ENCODE measurements at places on chromosomes 5 and 9.
A peak's percentile ranks its signal among the peaks of the same experiment; 100 is the strongest.

DNA sequence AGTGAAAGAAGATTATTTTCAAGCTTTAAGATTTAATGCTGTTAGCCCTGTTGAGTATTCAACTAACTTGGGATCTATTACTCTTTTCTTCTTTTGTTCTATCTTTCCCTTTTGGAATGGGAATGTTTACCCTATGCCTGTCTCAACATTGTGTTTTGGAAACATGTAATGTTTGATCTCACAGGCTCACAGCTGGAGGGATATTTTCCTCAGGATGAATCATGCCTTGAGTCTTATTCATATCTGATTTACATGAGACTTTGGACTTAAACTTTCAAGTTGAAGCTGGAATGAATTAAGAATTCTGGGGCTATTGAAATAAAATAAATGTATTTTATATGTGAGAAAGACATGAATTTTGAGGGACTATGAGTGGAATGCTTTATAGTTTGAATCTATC is 607.8 kb upstream of the PTGER4 start:
- no peak for DNase-seq

DNA sequence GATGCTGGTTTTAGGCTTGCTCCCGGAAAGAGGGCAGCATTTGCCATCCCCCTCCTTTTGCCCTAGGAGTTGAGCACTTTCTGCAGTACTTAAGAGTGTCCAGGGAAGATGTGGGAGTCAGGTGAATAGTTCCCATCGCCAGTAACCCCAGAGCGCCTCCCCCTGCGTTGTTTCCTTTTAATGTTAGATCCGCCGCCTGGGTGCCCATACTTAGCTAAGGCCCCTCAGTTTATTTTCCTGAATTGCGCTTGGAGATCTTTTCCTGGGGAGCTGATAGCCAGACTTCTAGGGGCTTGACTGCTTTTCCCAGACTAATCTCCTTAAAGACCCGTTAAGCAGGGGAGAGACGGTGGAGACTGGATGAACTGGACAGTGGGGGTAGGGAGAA is 377 bp upstream of the PCDHAC2 start:
- DNase-seq, result no peak

DNA sequence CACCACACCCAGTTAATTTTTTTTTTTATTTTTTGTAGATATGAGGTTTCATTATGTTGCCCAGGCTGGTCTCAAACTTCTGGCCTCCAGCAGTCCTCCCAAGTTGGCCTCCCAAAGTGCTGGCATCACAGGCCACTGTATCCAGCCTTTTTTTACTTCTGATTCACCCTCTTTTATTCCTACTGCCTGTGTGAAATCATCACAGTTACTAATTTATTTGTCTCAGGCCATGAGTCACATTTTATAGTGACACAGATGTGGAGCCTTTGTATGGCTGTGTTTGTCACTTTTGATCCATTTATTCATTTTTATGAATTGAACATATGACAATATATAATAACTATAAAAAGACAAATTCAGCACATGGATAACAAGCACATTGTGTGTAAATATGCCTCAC is 67.1 kb upstream of the SNX2 start:
- DNase-seq, result no peak

DNA sequence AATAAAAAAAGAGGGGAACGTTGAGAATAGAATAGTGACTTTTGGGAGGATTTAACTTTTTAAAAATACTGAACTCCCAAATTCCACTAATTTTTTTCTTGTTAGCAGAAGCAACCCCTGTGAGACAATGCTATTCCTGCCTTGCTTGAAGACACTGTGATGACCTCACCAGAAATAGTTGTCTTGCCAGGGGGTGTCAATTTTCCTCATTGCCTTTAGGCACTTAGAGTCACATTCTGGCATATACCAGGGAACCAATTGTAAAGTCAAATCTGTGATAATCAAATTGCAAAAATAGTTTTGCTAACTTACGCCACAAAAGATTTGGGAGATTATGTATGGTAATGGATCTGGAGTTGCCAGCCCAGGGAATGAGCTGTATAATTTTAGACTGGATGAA is 42.8 kb upstream of the RPS23 start:
- DNase-seq, result no peak

DNA sequence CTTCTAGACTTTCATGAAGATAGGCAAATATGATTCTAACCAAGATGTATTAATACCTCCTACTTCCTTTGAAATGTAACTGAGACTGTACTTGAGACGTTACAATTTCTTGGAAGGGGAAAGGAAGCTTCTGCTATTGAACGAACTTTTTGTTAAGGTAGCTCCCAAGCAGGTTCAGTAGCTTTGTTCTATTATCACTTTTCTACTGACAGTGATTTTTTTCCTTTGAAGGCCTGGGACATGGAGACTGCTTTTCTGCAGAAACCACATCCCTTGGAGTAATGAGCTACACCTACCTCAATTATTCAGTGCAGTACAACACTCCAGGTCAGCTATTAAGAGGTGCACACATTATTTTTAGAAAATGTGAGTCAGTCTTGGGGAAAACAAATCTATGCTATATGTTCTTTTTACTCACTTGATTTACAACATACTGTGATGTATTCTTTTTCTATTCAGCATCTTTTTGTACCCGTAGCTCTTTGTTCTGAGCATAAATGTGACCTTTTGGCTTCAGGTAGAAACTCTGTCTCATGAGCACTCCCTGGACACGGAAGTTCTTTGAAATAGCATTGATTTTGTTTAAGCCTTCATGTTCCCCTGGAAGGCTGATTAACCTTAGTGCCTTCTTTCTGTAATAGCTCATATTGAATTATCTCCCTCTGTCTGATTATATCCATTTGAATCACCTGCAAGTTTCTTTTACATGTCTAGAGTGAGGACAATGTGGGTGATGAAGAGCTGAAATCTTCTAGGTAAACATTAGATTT is 56.5 kb upstream of the CDKN2B start:
- no peak for DNase-seq

- DNase-seq, result peak; percentile 37
Measured at GRCh38 chr9:110918316-110919049, 119.8 kb downstream of the LPAR1 start.

DNA sequence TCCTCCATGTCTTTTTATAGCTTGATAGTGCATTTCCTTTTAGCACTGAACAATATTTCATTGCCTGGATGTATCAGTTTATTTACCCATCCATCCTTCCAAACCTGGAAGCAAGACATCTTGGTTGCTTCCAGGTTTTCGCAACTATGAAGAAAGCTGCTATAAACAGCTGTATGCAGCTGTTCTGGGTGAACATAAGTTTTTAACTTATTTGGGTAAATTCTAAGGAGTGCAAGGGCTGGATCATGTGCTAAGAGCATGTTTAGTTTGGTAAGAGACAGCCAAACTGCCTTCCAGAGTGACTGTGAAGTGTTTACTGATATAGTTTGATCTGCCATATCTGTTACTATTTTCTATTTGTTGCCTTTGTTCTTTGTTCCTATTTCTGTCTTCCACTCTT is 58.5 kb downstream of the CSF2 start:
- no peak for DNase-seq

GRCh38 chr5:63961598-63962161 is 565 bp downstream of the HTR1A start:
- DNase-seq, result no peak

- no peak for DNase-seq
Measured at GRCh38 chr5:143865426-143866025, 53.6 kb downstream of the HMHB1 start.

DNA sequence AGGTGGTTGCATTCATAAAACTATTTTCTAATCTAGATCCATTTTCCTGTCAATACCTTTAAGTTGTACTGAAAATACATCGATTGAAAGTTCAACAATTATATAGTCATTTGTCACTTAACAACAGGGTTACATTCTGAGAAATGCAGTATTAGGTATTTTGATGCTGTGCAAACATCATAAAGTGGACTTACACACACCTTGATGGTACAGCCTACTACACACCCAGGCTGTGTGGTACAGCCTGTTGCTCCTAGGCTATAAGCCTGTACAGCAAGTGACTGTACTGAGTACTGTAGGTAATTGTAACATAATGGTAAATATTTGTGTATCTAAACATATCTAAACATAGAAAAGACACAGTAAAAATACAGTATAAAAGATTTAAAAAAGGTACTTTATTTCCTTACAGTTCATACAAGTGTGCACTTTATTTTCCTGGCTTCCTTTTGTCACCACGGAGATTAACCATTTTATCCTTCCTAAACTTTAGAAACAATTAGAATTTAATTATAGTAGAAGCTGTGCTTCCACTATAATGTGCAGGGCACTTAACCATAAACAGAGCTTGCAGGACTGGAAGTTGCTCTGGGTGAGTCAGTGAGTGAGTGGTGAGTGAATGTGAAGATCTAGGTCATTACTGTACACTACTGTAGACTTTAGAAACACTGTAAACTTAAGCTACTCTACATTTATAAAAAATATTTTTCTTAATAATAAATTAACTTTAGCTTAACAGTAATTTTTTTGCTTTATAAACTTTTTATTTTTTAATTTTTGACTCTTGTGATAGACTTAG is 42.9 kb upstream of the MEF2C start:
- DNase-seq, result no peak

GRCh38 chr9:122370303-122370702 is 521 bp upstream of the PTGS1 start:
- DNase-seq, result peak; percentile 13

DNA sequence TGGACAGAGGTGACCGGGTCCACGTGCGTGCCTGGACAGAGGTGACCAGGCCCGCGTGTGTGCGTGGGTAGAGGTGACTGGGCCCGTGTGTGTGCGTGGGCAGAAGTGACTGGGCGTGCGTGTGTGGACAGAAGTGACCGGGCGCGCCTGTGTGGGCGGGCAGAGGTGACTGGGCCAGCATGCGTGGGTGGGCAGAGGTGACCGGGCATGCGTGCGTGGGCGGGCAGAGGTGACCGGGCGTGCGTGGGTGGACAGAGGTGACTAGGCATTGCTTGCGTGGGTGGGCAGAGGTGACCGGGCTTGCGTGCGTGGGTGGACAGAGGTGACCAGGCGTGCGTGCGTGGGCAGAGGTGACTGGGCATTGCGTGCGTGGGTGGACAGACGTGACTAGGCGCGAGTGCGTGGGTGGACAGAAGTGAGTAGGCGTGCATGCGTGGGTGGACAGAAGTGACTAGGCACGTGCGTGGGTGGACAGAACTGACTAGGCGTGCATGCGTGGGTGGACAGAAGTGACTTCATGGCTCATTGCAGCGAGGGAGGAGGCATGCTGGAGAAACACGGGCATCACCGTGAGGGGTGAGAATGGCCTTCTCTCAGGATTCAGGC is 254.1 kb upstream of the IRX4 start:
- no peak for DNase-seq

DNA sequence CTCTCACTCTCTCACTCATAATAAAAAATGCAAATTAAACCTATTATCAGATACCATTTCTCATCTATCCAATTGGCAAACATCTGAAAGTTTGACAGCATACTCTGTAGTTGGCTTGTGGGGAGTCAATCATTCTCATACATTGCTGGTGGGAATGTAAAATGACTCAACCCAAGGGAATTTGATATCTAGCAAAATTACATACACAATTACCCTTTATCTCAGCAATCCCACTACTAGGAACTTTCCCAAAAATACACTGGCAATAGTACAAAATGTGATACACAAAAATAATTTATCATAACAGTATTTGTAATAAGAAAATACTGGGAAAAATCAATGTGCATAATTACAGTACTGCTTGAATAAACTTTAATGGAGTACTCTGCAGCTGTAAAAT is 731.3 kb downstream of the DTWD2 start:
- DNase-seq, result no peak

- no peak for DNase-seq
Measured at GRCh38 chr5:162703914-162704313, 636.3 kb downstream of the GABRG2 start.

- DNase-seq, result no peak
Measured at GRCh38 chr5:6359555-6360322, 18.6 kb downstream of the MED10 start.

DNA sequence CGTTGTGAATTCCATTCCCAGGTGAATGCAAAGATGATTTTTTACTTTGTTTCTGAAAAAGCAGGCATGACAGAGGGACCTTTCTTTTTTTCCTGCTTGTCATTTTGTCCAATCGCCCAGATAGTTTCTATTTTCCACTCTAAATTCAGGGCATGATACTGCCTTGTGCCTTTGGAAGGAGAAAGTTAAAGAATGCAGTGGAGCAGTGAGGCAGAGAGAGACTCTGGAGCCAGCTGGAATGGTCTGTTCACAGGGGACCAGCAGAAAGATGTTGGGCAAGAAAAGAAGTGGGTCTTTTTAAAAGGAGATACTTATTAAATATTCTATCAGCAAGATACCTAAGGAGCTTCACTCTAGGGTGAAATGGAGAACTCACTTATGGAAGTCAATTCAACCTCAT is 532.3 kb downstream of the BRINP1 start:
- no peak for DNase-seq

DNA sequence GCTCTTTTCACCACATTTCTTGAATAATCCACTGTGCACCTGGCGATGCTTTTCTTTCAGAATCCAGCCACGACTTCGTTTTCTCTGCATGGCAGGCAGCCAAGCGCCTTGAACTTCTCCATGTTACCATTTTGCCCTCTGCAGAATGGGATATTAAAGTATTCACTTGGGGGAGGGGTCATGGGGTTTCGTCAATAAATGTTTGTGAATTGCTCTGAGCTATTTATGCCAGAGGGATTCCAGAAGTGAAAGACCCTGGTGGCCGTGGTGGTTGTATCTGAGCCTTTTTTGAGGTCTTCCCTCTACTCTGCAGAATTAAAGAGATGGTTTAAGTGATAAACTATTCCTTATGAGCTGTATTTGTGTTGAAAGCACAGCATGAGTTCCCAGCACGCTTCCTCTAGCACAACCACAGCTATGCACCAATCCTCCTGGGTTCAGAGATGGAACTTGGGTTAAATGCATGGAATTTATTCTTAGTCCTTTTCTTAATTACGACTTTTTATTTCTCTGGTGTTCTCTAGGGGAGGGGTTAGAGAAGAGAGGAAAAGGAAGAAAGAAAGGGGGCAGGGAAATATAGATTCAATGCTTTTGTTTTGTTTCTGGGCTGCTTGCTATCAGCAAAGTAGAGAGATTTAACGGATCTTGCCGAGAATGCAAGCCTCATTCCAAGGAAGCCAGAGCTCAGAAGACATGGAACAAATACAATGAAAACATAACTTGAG is 478.2 kb upstream of the TNC start:
- DNase-seq, result no peak

DNA sequence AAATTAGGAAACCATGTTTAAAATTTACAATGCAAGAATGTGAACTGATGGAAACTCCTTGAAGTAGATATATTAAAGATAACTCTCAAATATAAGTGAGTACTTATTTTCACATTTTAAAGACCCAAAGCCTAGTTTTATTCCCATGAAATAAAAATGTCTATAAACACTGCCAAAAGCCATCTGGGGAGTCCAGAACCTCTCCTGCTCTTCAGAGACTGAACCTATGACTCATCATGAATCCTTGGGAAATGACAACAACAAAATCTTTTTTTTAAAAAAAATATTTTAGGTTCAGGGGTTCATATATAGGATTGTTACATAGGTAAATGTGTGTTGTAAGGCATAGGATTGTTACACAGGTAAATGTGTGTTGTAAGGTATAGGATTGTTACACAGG is 33.8 kb upstream of the FYB1 start:
- DNase-seq, result no peak

DNA sequence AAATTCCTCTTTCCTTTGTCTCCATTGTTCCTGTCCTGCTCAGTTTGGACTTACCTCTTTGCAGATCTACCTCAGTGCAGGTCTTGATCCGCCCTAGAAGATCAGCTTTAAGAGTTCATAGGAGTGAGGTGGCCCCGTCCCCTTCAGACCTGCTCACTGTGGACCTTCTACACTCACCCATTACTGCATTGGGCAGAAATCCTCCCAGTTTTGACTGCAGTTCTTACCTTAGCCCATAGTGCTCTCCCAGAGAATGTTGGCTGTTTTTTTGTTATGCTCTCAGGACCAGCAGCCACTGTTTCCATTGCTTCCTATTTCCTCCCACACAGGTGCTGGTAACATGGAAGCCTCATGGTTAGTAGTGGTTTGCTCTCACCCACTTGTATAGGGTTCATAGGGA is 63.3 kb downstream of the GALNT10 start:
- DNase-seq, result no peak
